NCI-H2171 treated with DMSO at 0.1 percent for 48 hours (cell line): ENCODE measurements at places on chromosomes 12 and 14.

DNA sequence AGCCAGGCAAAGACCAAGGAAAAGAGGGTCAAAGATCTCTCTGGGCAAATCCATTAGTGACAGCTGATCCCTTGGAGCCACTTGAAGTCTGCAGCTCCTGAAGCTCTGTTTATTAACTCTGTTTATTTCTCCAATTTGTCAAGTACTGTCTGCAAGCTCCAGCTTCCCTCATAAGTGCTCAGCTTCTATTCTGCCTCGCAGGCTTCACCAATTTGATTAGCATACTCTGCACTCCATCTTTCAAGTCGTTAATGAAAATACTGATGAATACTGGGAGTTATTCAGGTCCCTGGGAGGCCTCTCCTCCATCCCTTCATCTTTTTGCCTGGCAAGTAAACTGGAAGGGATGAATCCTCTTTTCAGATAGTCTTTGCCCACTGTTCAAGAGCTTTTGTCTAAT, 54.3 kb downstream of the TTC9 start:
- DNase-seq, result no peak

- DNase-seq, result no peak
Observed at GRCh38 chr12:53594897-53595615, 31.1 kb downstream of the ATF7 start.

- DNase-seq, result no peak
Observed at GRCh38 chr12:41966001-41966400, 178.7 kb downstream of the GXYLT1 start.

GRCh38 chr12:123897221-123897620, 75.4 kb downstream of the CCDC92 start:
- DNase-seq, result no peak
